ENCODE measurements at places on chromosomes 5 and 9.

GRCh38 chr5:1882337-1883119, at the start of gene IRX4:
IRX4 (minus strand) TSS chr5:1882925; CDS start chr5:1882647, 278 bp downstream.
- peak; percentile 53 for DNase-seq

GRCh38 chr9:21251638-21252037, 11.8 kb upstream of the IFNA14 start:
- no peak for DNase-seq

- DNase-seq: no peak
These were observed 97.6 kb upstream of the GRHPR start for GRCh38 chr9:37324691-37325490.

DNA sequence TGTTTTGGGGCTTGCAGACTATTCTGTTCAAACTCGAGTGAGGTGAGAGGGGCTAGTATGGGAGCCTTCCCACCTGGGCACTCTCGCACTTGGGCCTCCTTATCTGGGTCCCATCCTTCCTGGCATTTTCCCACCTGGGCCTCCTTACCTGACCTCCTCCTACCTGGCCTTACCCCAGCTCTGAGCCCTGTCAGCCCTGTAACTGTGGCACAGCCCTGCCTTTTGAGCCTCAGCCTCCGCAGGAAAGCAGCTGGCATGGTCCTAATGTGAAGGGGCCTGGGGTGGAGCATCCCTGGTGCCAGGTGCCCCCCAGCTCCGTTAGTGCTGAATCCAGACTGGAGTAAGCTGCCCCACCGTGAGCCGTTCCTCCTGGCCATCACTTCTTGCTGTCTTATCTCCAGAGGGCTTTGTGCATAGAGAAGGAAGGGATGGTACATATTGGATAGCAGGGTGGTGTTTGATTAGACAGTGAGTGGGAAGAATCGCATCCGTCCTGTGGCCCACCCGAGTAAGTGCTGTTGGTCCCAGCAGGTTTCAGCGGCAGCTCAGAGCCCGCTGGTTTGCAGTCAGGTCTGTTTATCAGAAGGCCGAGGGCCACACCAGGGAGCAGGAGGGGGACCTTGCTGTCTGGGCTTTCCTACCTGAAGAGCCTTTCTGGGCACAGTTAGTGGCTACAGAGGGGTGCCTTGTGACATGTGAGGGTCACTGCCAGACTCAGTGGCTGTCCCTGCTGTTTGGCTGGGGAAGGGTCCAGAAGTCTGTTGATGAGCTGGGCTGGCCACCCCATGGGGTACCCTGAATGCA, 76.5 kb downstream of the WNK2 start:
- no peak for DNase-seq

- peak; percentile 71 for DNase-seq
These were observed 2.4 kb upstream of the RXRA start for GRCh38 chr9:134323741-134324358.

GRCh38 chr5:178439493-178440180, 150.6 kb downstream of the COL23A1 start:
- no peak for DNase-seq

DNA sequence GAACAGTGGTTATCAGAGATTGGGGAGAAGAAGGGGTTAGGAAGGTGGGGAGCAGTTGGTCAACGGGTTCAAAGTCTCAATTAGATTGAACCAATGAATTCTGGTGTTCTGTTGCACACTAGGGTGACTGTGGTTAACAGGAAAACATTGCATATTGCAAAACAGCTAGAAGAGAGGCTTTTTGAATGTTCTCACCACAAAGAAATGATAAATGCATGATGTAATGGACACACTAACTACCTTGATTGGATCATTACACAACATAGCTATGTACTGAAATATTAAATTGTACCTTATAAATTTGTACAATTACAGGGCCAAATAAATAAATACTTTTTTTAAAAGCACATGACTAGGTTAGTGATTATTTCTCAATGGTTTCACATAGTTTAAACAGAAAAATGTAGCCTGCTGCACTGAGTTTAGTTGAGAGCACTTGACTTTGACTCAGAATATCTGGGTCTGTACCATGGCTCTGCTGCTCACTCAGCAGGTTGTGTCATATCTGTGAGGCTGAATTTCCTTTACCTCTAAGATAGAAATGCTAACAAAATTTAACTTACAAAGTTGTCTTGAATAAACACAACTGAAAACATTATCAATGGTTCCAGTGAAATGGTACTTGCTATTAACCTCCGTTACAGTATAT, 30.4 kb downstream of the NUDT12 start:
- DNase-seq: no peak

- DNase-seq: no peak
These were observed 33.4 kb upstream of the CDC42SE2 start for GRCh38 chr5:131230406-131230805.

- no peak for DNase-seq
These were observed 1.4 kb upstream of the JAK2 start for GRCh38 chr9:4983601-4984165.

GRCh38 chr5:139745800-139746690, 49.6 kb upstream of the PSD2 start:
- peak; percentile 87 for DNase-seq

DNA sequence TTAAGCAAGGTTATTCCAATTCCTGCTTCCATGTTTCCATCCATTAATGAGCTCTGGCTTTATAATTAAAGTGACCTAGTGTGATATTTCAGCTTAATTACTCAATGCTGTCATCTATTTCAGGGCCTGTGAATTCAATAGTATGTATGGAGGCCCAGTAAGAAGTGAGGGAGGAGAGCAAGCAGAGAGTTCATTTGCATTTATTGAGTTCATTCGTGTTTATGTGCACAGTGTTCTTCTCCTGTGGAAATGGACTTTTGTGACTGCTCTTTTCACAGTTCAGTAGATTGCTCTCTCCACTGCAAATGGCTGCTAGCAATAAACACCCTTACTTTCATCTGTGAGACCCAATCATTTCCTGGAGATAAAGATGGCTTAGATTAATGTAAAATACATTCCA, 130.9 kb downstream of the CEMIP2 start:
- DNase-seq: no peak

DNA sequence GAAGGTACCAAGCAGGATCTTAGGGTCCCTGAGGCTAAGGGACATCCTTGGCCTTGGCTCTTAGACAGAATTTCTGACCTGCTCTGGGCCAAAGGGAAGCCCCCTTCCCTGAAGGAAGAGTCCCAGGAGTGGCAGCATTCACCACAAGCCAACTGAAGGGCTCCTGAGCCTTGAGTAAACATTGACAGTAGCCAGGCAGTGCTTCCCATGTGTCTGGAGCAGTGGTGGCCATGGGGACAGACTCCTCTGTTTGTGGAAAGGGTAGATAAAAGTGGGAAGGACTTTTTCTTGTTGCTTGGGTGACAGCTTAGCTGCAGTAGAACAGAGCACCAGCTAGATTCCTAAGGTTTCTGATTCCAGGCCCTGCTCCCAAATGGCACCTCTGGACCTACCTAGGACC, 61.4 kb upstream of the VLDLR start:
- no peak for DNase-seq

GRCh38 chr9:131740898-131741297, 1.0 kb upstream of the RAPGEF1 start:
- DNase-seq: no peak

DNA sequence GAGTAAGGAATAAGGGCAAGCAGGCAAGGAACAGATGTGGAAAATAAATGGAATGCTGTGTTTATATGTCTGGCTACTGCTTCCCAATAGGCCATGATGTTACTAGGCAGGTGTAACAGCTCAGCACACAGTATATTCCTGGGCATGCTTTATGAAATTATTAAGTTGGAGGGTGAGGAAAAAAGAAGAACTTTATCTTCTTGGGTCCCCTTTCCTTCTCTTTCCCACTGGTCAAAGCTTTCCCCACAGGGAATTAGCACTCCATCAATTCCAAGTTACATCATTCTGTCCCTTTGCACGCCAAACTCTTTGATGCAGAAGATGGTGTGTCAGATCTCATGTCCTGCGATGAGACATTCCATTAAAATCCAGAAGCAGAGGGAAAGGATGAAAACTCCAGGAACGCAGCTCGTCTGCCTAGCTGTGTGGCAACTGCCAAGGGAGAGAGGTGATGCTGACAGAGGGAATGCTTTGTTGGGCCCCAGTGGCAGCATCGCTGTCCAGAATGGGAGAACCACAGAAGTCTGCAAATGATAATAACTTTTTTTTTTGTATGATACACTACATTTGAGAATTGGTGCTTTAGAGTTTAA, 447.3 kb upstream of the ARRDC3 start:
- DNase-seq: no peak

GRCh38 chr5:172667786-172668593, 26.9 kb downstream of the NEURL1B start:
- no peak for DNase-seq

DNA sequence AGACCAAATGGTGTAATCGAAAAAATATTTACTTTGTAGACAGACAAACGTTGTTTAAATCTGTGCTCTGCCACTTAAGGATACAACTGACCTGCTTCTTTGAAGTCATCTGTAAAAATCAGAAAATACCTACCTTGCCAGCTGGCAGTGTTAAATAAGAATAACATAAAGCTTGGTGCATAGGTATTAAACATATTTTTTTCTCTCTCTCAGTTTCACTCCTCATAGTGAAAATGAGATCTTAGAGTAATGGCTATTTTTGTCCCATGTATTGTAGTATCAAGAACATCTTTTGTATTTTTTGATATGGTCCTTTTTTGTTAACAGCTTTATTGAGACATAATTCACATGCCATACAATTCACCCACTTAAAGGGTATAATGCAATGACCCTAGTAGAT, 17.9 kb upstream of the RANBP17 start:
- DNase-seq: no peak

- no peak for DNase-seq
These were observed 980.8 kb upstream of the CTNND2 start for GRCh38 chr5:12885018-12885417.

DNA sequence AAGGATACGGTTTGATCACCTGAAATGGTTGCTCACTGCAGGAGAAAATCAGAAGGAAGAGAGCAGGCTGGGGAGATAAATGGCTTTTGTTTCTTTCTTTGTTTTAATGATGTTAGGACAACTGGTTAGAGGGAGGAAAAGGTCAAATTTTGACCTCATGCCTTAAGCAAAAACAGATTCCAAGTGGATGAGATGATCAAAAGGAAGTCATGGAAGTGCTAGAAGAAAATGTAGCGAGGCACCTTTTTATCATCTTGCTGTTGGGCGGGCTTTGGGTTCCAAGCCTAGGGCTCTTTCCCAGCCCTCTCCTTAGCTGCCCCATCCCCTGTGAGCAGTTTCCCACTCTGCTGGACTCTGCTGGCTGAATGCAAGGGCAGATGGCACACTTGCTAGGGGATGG, 127.9 kb downstream of the ADAMTS2 start:
- DNase-seq: peak; percentile 29

DNA sequence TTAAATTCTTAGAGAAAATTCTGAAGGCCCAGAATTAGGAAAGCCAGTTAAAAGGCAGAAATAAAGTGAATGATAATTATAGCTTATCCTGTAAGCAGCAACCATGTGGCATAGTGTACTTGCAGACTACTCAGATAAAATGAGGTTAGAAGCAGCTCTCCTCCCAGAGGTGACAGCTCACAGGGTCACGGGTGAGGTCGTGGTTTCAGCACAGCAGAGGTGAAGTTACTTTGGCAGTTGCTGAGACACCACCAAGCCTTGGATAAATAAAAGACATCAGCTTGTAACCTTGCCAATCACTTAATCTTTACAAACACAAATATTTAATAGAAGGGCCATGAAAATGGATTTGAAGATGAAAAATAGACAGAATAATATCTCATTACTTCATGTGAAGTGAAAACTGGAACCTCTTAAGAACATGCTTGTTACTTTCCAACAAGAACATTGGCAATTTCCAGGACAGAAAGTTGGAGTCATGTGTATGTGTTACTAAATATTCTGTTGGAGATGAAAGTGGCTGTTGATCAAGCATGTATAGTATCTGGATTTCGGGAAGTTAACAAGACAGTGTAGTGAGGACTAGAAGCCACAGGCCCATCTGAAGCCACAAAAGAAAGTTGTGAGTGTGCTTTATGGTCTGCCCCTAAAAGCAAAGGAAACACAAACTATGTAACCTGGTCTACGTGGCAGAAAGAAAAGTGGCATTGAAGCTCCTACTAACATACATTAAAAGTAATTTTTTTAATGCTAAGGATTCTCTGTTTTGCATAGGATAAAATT, 134.4 kb downstream of the ERCC6L2 start:
- DNase-seq: no peak

- DNase-seq: no peak
These were observed 37.1 kb downstream of the VAV2 start for GRCh38 chr9:133954862-133955529.

DNA sequence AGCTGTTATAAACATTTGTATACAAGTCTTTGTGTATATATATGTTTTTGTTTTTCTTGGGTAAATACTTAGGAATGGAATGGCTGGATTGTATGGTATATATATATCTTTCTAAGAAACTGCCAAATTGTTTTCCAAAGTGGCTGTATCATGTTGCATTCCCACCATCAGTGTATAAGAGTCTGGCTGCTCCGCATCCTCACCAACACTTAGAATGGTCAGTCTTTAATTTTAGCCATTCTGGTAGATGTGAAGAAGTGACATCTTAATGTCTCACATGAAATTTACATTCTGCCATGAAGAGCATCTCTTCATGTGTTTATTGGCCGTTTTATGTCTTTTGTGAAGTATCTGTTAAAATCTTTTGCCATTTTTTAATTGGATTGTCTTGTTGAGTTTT, 31.9 kb downstream of the GALNT10 start:
- DNase-seq: no peak

DNA sequence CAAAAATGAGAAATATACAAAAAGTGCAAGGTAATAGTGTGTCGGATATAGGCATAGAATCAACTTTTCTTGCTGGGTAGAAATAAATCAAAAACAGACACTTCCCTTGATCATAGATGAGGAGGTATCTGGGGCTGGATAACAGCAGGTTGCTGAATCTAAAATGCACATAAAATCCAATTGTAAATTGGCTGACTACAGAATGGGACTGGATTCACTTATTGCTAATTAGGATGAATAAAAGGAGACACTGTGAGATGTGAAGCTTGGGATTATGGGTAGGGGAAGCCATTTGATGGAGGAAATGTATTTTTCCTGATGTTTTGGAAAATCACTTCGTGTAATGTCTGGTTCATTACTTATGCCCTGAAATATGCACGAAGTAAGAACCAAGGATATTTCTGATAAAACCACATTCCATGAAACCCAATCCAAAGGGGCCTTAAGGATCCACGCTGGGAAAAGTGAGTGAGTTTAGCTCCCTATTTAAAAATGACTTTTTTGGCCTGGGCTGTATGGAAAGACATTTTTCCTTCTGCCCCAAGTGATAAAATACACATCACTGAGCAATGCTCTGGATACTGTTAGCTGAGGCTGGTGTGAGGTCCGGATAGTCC, 136.1 kb downstream of the MARCHF11 start:
- DNase-seq: no peak

GRCh38 chr9:121703014-121703734, 51.7 kb downstream of the DAB2IP start:
- DNase-seq: no peak

- DNase-seq: no peak
These were observed 174.6 kb upstream of the ZNF608 start for GRCh38 chr5:124920909-124921666.

DNA sequence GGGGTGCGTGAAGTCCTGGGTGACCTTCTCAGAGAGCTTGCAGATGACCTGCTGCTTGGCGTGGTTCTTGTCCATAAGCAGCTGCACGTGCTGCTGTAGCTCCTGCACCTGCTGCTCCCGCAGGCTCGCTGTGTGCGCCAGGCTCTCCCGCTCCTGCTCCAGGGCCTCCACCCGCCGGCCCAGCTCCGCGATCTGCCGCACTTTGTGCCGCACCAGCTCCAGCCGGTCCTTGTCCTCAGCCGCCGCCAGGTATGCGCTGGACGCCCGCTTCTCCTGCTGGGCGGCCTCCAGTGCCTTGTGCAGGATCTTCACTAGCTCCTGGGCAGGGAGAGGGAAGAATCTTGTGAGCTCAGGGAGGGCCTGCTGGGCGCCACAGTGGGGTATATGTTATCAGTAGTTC, 28.5 kb upstream of the CORO2A start:
- no peak for DNase-seq
